Activated CD8-positive, alpha-beta T cell treated with anti-CD3 and anti-CD28 coated beads, Interleukin-2, amount 10 ng/mL, durations not matched to agents 7 days and 5 days (primary cell): ENCODE measurements at places on chromosomes 2 and 18. TPM values are rescaled to one million over a fixed set of nuclear protein-coding genes. Genes with fewer than 3 reads are reported as not detected.

The ITGB6 gene
- not detected for total RNA-seq

The KCNG2 gene
- total RNA-seq = not detected

The MC2R gene
- total RNA-seq = not detected

The LRRC30 gene
- total RNA-seq = not detected

The DSC2 gene
- total RNA-seq = not detected

The NEU2 gene
- not detected for total RNA-seq

The QPCT gene
- not detected for total RNA-seq

The ALS2 gene
- total RNA-seq = 13.9 TPM

The TGIF1 gene
- 8.7 TPM for total RNA-seq

The TMEM17 gene
- not detected for total RNA-seq

The SMYD1 gene
- not detected for total RNA-seq

The AAMP gene
- 56.2 TPM for total RNA-seq

The TMEM198 gene
- total RNA-seq = 0.47 TPM

The CERKL gene
- not detected for total RNA-seq

The MC4R gene
- total RNA-seq = not detected

The ELOA2 gene
- total RNA-seq = not detected

The NPAS2 gene
- 5.5 TPM for total RNA-seq
